ENCODE measurements at places on chromosomes 7 and 10. TPM values are rescaled to one million over a fixed set of nuclear protein-coding genes. Genes with fewer than 3 reads are reported as not detected.
A peak's percentile ranks its signal among the peaks of the same experiment; 100 is the strongest.

DNA sequence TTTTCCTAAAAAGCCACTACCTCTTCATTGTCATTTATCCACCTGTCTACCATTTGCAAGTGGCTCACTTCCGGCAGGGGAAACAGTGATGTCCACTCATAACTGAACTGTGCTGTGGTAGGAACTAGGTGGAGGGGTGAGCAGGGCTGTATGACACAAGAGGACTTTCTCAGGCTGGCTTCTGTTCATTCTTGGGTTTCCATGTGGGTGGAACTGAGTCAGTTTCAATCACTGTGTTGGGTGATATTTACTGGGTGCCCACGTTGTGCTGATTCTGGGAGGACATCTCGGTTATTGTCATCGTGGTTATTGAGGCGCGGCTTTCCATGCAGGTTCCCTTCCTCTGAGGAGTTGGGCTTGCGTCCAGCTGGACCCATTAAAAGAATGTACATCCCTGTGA lies 38.8 kb downstream of the RAMP3 start:
- no peaks in the 10 kb centered on the region for H3K36me3 ChIP-seq
- H3K4me1 ChIP-seq = no peaks in the 10 kb centered on the region
- no peak overlapping the region for H3K4me3 ChIP-seq
- H3K27me3 ChIP-seq = no peaks in the 10 kb centered on the region

Gene SERPINE1
- 5.6 TPM for total RNA-seq

- no peaks in the 10 kb centered on the region for H3K36me3 ChIP-seq
- H3K27ac ChIP-seq = no peak overlapping the region
- no peak for DNase-seq
Observed at GRCh38 chr10:118041316-118041715, 5.4 kb downstream of the RAB11FIP2 start.

GRCh38 chr7:154698726-154699291 lies 304.1 kb downstream of the PAXIP1 start:
- H3K27ac ChIP-seq = no peak overlapping the region
- H3K36me3 ChIP-seq = no peaks in the 10 kb centered on the region
- DNase-seq = peak; percentile 72
- H3K27me3 ChIP-seq = no peaks in the 10 kb centered on the region
- H3K4me3 ChIP-seq = no peak overlapping the region

DNA sequence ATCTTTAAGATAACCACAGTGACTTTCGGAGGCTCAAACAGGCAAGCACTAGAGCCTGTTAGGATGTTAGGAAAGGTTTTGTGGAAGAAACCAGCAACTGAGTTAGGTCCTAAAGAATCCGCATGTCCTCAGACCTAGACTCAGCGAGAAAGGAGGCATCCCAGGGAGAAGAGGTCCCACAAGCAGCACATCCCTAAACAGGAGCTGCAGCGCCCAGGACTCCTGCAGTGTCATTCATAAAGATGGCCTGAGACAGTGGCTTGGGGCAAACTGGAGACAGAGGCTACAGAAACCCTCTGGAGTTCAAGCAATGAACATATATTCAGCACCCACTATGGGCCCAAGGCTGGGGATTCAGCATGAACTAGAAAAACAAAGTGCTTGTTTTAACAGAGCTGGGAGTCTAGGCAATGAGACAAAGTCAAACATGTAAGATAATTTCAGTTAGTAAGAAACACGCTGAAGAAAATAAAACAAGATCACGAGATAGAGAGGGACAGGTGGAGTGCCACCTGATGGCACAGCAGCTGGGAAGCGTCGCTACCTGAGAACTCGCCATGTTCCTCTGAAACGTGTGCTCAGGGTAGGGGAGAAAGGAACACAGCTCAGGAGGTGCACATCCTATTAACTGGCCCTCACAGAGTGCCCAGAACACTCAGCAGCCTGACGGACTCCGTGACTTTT lies 48.1 kb downstream of the PARD3 start:
- peaks cover 23% of the 10 kb centered on the region for H3K4me1 ChIP-seq
- no peak overlapping the region for H3K27ac ChIP-seq
- no peaks in the 10 kb centered on the region for H3K27me3 ChIP-seq
- no peak for DNase-seq
- no peak overlapping the region for H3K4me3 ChIP-seq

DNA sequence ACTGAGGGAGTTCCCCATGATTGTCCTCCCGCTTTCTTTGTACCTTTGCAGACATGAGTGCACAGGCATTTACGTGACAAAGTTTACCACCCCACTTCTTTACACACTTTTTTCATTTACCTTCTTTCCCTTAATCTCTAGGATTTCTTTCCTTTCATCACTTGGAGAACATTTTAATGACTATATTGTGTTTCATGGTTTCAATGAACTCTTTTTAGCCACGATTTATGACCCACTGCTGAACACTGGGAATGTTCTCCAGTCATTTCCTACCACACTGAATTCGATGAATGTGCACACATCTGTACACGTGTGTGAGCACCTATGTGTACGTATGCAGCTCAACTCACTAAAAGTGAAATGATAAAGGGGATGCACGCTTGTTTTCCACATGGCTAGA lies 371.7 kb upstream of the IGFBP3 start:
- no peak overlapping the region for H3K27ac ChIP-seq
- H3K4me3 ChIP-seq = no peak overlapping the region
- no peaks in the 10 kb centered on the region for H3K27me3 ChIP-seq
- no peak for DNase-seq
- H3K36me3 ChIP-seq = no peaks in the 10 kb centered on the region

DNA sequence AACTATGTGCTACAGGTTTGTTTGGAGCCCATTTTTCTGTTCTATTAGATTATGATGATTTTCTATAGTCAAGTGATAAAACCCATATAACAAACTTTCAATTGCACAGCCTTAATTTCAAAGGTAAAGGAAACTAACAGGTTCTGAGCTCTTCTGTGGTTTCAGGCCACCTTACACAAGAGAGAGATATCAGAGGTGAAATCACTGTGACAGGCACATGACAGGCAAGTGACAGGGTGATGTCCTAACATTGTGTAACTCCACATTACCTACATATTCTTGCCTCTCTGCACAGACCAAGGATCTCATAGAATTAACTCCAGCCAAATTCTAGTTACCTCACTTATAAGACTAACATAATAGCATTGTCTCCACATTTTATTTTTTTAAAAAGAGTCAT lies 35.0 kb downstream of the ZNF22 start:
- H3K4me3 ChIP-seq = no peak overlapping the region
- no peaks in the 10 kb centered on the region for H3K27me3 ChIP-seq
- no peak overlapping the region for H3K27ac ChIP-seq
